ENCODE measurements at places on chromosomes 12 and 14.

GRCh38 chr12:11661491-11662089 lies 12.1 kb downstream of the ETV6 start:
- no peak for DNase-seq

DNA sequence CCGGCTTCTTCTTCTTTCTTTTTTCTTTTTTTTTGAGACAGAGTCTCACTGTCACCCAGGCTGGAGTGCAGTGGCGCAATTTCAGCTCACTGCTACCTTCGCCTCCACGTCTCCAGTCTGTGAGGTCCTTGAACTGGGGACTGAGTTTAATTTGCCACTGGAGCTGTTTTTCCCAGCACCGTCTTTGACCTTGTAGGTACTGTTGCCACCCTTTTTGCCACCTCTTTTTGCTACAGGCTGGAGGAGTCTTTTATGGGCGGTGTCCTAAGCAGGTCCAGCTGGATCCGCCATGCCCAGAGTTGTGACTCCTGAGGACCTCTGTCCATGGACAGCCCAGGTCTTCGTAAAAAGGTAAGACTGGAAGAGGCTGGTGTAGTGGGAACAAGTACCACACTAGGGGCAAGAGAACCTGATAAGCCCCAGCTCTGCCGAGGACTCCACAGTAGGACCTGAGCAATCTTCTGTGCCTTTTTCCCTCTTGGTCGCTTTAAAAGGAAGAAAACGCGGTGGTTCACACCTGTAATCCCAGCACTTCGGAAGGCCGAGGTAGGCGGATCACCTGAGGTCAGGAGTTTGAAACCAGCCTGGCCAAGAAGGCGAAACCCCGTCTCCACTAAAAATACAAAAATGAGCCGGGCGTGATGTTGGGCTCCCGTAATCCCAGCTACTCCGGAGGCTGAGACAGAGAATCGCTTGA lies 946 bp downstream of the RNU4-2 start:
- peak; percentile 12 for DNase-seq

GRCh38 chr12:94151582-94151981 lies 3.2 kb downstream of the PLXNC1 start:
- DNase-seq = no peak

DNA sequence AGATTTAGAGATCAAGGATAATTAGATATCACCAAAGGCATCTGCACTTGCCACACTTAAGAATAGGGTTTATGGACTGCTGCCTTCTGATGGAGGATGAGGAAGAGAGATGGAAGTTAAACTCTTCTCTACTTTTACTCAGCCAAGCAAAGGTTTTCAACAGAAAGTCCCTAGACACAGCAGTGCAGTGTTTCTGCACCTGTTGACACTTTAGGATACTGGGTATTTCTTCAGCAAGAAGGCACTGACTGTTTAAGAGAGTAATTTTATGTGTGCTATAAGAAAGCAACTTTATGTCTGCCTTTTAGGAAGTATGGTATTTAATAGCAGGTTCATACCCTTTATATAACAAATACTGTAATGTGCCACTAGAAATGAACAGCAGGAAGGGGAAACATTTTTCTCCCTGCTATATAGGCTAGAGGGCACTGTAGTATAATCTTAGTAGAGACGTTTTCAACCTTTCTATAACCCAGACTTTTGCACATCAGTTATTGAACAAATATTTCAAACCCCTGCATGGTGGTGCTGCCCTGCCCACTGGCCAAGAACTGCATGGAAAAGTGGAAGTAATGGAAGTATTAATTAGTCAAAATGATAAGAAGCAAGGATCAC lies 225.0 kb upstream of the GRIP1 start:
- DNase-seq = no peak

DNA sequence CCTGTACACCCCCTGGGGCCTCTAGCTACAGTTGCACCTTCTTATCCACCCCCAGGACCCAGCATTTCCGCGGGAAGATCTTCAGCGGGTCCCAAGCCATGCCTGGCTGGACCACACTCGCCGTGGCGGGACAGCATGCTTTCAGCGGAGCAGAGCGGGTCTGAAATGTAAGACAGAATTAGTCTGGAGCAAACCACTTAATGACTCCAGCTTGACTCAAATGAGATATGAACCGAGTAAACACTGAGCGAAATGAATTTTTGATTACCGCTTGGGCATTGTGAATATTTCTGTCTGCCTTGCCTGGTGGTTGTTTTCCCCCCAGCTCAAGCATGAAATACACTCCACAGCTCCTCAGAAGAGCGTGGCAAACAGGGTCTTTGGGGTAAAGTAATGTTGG lies 60.8 kb downstream of the SLC24A4 start:
- DNase-seq = no peak

DNA sequence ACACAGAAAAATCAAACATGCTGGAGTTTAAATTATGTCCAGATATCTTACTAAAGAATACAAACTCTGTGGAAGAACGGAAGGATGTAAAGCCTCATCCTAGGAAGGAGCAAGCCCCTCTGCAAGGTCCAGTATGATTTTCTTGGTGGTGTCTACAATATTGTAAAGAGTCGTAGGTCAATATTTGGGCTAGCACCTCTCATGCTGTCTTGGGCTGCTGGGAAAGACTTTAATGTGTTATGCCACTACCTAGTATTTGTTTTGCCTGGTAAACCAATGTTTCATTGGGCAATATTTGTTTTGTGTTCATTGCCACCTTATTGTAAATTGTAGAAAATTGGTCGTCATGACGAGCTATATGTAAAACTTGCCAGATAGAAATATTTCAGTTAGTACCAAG lies 26.6 kb downstream of the RESF1 start:
- DNase-seq = no peak

DNA sequence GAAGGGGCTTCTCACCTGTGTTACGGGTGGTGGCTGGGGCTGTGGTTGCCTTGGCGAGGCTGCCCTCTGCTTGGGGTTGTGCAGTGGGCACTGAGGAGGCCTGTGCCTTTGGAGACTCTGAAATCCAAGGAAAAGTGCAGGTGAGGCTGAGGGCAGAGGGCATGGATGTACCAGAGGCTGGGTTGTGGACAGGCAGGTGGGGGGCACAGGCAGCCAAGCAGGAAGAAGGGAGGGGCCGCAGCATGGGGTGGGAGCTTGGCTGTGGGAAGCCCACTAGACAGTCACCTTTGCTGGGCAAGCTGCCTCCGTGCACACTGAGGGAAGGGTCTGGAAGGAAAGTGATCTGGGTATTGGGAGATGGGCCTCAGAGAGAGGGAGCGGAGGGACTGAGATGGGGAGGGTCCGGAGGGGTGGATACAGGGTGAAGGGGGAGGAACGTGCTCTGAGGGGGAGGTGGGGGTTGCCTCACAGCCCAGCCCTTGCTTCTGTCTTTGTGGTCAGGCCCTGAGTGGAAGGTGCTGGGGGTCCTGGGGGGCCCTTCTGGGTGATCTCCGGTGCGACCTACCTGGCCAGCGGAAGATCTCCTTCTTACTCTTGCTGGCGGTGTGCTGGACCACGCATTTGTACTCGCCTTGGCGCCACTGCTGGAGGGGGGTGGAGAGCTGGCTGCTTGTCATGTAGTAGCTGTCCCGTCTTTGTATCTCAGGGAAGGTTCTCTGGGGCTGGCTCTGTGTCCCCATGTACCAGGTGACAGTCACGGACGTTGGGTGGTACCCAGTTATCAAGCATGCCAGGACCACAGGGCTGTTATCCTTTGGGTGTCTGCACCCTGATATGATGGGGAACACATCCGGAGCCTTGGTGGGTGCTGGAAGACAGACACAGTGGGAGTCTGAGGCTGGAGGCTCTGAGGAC lies 318.7 kb downstream of the TMEM121 start:
- no peak for DNase-seq

GRCh38 chr14:50932592-50933495 lies 11.4 kb downstream of the PYGL start:
- DNase-seq = no peak

GRCh38 chr12:5466521-5466960 lies 34.6 kb downstream of the NTF3 start:
- no peak for DNase-seq

DNA sequence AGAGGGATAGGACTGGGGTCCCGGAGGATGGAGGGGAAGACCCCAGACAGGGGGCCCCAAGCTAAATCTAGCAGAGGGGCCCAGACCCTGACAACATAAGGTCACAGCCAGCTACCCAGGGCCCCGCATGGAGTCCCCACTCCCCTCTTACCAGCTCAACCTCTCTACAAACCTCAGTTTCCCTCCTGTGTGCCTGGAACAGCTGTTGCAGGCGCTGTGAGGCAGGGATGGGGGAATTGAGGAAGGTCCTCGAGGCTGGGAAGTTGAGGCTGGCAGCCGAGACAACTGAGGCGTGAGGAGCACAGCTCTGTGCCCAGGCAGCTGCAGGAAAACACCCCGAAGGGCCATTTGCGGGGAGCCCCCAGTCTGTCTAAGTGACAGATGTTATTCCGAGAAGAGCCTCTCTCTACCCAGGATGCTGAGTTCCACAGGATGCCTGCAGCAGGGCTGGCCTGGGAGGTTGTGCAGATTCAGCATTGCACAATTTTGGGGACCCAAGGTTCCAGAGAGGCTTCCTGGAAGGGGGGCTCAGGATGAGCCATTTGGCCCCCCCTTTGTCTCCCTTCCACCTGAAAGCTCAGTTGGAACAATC lies 42.7 kb upstream of the NCOR2 start:
- no peak for DNase-seq

- DNase-seq = no peak
Observed at GRCh38 chr12:127761880-127762279, 505.1 kb upstream of the TMEM132C start.

- no peak for DNase-seq
Observed at GRCh38 chr12:98228683-98229539, 286.5 kb upstream of the TMPO start.

DNA sequence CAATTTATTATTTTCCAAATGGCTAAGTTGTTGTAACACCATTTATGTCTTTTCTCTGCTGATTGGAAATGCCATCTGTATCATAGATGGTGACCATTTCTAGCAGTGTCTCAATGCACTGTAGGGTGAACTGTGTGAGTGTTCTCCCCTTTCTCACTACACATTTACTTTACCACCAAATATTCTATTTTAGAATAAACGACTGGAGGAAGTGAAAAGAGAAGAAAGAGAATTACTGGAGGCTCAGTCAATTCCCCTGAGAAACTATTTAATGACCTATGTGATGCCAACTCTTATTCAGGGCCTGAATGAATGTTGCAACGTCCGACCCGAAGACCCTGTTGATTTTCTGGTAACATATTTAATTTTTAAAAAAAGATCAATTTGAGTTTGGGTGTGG lies 15.5 kb upstream of the PAPOLA start:
- DNase-seq = no peak

- no peak for DNase-seq
Observed at GRCh38 chr12:14394317-14395073, 29.0 kb downstream of the ATF7IP start.

- no peak for DNase-seq
Observed at GRCh38 chr12:14993117-14993516, 20.3 kb downstream of the PDE6H start.

DNA sequence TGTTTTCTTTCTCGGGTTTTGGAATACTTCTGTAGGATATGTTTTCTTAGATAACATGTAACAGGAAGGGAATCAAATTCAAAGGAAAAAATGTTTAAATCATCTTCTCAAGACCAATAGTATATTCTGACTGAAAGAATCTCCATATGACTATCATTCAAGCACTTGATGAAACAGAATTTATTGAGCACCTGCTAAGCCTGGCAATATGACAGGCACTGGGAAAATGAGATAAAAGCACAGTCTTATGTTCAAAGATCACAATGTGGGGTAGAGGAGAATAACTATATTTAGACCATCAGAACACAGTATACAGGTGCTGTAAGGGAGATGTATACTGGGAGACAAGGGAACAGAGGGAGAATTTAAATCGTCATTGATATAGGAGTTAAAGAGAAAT lies 19.1 kb upstream of the TMEM30B start:
- DNase-seq = no peak

- no peak for DNase-seq
Observed at GRCh38 chr14:85487215-85487614, 42.7 kb upstream of the FLRT2 start.

GRCh38 chr12:77488041-77488620 lies 342.6 kb upstream of the NAV3 start:
- no peak for DNase-seq

- DNase-seq = no peak
Observed at GRCh38 chr12:59619461-59620240, 23.8 kb downstream of the SLC16A7 start.

- DNase-seq = no peak
Observed at GRCh38 chr12:90951432-90952105, 3.4 kb downstream of the CCER1 start.

DNA sequence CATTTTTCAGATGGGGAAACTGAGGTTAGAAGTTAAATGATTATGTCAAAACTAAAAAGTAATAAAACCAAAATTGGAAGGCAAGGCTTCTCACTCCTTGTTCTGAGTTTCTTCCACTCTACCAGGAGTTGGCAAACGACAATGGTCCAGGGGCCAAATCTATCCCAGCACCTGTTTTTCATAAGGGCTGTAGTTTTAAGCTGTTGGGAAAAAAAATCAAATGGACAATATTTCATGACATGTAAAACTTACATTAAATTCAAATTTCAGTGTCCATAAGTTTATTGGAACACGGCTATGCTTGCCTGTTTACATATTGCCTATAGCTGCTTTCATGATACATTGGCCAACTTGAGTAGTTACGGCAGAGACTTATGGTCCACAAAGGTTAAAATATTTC lies 56.7 kb upstream of the TMCC3 start:
- DNase-seq = no peak

- no peak for DNase-seq
Observed at GRCh38 chr14:100103250-100104005, 38.2 kb downstream of the EVL start.

DNA sequence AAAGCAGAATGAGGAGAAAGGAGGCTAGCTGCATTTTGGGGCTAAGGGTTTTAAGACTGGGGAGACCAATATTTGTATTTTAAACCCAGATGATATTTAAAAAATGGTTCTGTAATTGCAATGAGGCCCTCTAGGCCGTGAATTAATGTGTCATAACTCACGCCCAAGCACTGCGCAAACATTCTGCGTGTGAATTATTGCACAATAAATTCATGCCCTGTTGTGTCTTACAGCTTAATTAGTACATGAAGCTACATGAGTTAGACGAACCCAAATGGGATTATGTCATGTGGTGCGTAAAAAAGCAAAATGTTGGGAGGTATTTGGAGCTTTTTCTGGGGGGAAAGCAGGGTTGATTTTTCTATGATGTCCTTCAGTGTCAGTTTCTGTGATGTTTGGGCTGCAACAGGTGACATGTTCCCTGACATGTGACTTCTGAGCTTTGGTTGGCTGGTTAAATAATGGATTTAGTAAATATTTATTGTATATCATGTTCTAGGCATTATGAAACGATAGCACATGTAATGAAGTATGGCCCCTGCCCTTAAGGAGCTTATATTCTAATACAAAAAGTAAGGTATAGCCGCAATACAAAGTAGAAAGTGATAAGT lies 30.4 kb upstream of the CISTR start:
- no peak for DNase-seq

GRCh38 chr12:22672951-22673350 lies 48.0 kb downstream of the ETNK1 start:
- no peak for DNase-seq

- DNase-seq = no peak
Observed at GRCh38 chr14:70890826-70891659, 16.2 kb upstream of the PCNX1 start.

GRCh38 chr12:88235183-88235833 lies 93.2 kb downstream of the TMTC3 start:
- no peak for DNase-seq

GRCh38 chr14:55794655-55795595 lies 214.9 kb downstream of the KTN1 start:
- no peak for DNase-seq

Measured in stimulated activated CD4-positive, alpha-beta T cell treated with anti-CD3 and anti-CD28 coated beads, TNF-alpha, amount 100 ng/mL, for 48 hours (primary cell).